ENCODE measurements at places on chromosomes 7 and 10.

- DNase-seq: no peak
Measured at GRCh38 chr10:125114761-125115391, 45.5 kb downstream of the CTBP2 start.

GRCh38 chr7:99457650-99458493 lies 8.1 kb downstream of the ATP5MF start:
- DNase-seq: no peak

GRCh38 chr10:4086131-4086898 lies 301.3 kb upstream of the KLF6 start:
- DNase-seq: peak; percentile 64

GRCh38 chr10:117188371-117188770 lies 8.9 kb upstream of the KCNK18 start:
- DNase-seq: no peak

GRCh38 chr10:58546137-58546536 lies 33.5 kb downstream of the BICC1 start:
- DNase-seq: no peak

DNA sequence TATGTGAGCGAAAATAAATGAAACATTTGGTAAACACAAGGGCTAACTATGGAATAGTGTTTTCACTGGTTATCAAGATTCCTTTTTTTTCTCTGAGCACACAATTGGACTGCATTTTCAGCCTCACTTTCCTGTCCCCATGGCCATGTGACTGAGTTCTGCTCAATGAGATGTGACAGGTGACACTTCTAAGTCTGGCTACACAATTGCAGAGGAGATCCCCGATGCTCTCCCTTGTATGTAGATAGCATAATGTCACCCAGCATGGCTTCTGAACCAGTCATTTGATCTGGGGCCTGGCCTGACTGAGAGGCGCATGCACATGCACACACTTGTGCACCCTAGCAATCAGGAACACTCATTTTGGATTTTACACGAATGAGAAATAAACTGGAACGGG lies 581.8 kb downstream of the GRID1 start:
- DNase-seq: no peak

DNA sequence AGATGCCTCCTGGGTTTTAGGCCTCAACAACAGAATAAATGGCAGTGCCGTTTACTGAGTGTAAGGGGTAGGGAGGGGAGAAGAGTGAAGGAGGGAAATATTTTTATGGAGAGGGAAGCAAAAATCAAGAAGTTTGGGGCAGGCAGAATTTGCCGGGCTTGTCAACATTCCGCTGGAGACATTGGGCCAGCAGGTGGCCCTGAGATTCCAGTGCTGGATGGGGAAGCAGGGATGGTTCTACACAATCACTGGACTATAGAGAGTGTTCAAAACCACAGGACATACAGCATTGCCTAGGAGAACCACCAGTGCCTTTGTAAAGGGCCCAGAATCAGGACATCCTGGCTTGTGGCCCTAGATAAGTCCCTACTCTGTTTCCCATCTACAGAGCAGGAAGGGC lies 598.6 kb upstream of the MGMT start:
- peak; percentile 17 for DNase-seq

DNA sequence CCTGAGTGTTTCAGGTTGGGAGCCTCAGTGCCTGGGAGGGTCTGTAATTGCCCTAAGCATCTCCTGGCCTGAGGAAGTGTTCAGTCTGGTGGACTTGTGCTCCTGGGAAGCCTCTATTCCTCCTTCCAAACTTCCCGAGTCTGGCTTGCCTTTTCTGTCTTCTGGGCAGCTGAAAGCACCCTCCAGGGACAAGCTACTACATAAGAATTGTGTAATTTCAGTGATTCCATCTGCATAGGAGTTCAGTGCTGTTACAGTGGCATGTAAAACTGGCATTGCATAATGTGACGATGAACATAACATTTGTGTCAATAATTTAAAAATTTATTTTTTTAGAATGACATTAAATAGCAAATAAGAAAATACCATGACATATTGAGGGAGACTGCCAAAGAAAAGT lies 109.3 kb downstream of the AOAH start:
- DNase-seq: no peak

DNA sequence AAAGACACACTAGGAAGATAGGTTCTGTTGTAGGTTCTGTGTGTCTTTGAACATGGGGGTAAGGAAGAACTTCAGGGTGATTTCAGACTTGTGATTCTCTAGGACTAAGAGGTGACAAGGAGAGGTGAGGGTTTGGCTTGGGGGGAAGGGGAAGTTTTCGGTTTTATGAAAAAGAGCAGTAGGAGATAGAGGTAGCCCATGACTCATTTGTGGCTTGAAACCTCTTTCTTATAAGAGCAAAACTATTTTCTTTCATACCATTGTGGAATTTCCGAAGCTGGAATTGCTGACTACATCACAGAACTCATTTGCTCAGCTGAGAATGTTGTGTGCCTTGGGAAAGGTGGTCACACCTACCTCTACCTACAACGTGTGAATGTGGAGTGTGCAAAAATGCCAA lies 39.6 kb upstream of the IKZF1 start:
- DNase-seq: no peak

DNA sequence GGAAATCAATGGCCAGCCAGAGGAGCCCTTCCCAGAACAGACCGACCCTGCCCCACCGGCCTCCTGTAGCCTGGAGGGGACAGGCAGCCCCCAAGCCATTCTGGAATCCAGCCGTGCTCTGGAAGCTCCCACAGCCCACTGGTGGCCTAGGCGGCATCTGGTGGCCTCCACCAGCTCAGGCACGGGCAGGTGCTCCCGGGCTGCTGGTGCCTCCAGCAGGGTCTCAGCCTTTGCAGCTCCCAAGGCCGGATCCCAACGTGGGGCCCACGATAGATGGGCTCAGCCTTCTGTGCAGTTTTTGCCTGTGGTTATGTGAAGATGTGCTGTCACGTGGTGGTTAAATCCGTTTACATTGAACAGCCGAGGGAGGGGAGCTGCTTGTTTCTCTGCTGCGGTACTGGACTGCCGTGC lies 44.4 kb downstream of the JAKMIP3 start:
- DNase-seq: peak; percentile 49

DNA sequence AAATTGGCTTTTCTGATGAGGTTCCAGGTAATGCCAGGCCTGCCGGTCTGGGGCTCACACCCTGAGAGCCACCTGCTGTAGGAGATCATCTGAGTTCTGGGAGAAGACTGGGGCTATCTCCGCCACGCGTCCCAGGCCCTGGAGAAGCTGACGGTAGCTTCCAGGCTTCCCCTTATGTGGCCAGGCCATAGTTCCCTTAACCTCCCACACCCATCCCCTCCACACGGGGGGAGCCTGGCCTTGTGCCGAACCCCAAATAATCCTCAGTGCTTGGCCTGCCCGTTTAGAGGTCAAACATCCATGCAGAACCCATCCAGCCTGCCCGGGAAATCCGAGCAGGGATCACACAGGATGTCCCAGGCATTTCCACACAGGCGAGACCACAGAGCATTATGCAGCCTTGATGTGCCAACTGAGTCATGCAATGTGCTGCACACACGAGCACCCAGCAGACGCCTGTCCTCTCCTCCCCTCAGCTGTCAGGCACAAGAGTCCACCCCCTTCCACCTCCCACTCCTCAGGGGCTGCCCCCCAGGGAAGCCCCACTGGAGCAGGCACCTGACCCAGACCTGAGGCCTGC lies 176.2 kb downstream of the PRKAG2 start:
- DNase-seq: no peak

DNA sequence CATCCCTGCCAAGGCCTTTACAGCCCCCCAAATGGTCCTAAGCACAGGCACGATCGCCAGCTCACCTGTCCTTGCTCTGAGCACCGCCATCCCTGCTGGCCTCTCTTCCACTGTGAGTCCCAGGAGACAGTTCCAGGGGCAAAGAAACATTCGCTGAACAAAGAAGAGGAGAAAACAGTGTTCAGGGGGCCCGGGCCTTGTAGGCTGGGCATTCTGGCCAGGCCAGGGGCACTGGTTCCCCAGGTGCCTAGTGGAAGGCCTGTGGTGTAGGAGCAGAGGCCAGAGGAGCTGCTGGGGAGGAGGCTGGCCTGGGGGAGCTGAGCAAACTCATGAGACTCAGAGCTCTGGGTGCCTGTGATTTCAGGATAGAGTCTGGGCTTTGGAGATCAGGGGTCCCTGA lies 22.6 kb downstream of the AQP1 start:
- DNase-seq: peak; percentile 32

DNA sequence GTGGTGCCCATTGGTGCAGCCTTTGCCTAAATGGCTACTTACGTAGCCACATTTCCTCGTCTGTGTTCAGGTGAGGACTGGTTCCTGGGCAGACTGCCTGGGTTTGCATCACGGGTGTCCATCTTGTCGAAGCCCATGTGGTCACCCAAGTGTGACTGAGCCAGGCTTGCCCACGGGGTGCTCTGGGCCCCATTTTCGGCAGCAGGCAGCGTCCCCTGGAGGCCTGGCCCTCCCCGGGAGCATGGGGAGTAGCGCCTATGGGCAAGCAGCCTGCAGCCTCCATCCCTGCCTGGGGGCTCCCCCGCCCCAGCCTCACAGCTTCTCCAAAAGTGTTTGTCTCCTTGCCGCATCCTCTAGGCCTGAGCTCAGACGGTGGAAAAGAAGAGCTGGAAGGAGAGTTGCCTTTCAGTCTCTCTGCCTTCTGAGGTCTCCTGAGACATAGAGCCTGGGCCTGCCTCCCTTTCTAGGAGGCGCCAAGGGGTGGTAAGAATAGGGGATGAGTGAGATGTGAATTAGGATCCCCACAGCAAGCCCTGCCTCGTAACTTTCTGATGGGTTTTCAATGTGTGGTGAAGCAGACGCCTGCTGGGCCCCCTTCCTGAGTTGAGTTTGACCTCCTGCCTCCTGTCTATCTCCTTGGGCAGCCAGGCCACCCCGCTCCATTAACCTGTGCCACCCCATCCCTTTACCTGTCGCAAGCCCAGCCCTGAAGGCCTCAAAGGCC lies 42.7 kb downstream of the HTRA1 start:
- no peak for DNase-seq

DNA sequence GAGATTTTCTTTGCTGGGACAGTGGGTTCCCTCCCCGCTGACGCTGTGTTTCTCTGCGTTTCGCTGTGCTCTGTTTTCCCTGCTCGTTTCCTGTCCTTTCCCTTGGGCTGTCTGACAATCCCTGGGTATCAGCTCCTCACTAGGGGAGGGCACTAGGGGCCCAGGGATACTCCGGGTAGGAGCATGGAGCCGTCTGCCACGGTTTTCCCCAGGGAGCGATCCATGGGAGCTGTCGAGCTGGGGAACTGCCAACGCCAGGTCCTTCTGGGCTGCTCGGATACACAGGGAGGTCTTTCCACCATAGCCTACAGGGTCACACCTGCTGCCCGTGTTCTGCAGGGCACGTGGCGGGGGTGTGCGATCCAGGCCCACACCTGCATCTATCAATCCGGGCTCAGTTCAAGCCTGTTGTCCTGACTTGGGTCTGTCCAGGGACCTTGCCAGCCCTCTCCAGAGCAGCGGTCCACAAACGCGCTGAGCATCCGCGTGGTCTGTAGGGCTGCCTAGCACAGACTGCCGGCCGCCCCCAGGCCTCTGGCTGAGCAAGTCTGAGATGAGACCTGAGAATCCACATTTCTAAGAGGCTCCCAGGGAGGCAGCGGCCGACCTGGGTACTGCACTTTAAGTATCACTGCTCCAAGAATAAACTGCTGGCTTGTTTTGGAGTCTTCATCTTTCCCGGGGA lies 263.1 kb downstream of the ELFN1 start:
- DNase-seq: no peak

GRCh38 chr10:110717781-110718589 lies 73.8 kb downstream of the RBM20 start:
- peak; percentile 75 for DNase-seq

DNA sequence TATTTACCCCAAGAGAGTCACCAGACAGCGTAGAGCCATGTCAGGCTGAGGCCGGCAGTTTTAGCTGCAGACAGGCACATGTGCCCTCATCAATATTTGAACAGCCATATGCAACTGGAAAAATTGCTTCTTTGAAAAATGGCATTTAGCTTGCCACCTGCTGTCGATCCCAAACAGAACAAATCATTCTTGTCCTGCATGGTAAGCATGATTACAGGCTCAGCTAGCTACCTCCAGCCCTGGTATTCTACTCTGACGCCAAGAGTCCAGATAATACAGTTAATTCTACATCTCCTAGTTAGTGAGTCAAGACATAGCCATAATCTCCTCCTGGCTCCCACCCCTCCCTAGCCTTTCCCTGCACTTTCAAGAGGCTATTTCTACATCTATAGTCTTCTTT lies 7.7 kb downstream of the CREB3L2 start:
- no peak for DNase-seq

GRCh38 chr10:63596924-63597323 lies 75.7 kb downstream of the REEP3 start:
- no peak for DNase-seq

- DNase-seq: peak; percentile 74
Measured at GRCh38 chr10:21172930-21173801, 276.1 kb upstream of the NEBL start.

DNA sequence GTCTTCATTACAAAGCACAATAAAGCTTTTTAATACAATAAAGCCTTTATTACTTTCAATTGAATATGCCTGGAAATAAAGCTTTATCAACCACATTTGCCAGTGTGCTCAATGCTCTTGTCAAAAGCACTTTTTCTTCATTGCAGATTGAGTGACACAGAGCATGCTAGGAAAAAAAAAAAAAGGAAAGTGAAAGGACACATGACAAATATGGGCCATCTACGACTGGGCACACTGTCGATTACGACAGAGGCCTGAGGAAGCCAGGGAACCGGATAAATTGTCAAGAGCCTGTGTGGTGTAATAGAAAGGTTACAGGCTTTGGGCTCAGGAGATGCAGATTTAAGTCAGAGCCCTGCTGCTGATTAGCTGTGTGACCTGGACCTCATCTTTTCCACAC lies 84.8 kb upstream of the LRGUK start:
- DNase-seq: no peak

- no peak for DNase-seq
Measured at GRCh38 chr10:78937393-78937792, 131.4 kb upstream of the ZMIZ1 start.

DNA sequence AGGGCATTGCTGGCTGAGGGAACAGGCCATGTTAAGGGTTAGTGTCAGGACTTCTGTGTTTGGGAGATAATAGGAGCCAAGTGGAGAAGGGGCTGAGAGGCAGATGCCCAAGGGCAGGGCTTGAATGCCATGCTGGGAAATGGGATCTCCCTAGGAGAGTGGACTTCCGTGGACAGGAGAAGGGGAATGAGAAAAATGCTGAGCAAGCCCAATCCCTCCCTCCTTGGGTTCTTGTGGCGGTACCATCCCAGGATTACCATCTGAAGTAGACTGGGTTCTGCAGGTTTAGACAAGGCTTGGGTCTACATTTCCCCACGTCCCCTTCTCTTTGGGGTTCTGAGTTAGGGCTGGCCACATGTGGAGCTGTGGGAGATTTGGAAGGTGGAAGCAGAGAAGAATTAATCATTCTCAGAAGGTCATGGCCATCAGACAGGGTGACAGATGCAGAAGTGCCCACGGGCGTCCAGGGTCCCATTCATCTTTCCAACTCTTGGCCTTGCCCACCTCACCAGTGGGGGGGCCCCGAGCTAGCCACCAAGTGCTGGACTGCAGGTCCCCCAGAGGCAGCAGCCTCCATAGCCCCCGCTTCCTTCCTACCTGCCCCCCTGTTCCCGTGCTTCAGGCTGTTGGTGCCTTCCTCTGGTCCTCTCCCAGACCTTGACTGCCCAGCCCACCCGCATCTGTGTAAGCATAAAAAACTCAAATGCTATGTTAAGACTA lies 354.8 kb downstream of the RPS24 start:
- no peak for DNase-seq

- DNase-seq: no peak
Measured at GRCh38 chr10:31210190-31210589, 108.8 kb upstream of the ZEB1 start.

- DNase-seq: no peak
Measured at GRCh38 chr10:13322615-13323148, 22.8 kb upstream of the PHYH start.

GRCh38 chr7:87779806-87780205 lies 96.4 kb downstream of the SLC25A40 start:
- no peak for DNase-seq

GRCh38 chr7:103811290-103811689 lies 178.2 kb downstream of the RELN start:
- DNase-seq: no peak

Measured in islet precursor cell (in vitro differentiated cells).